ENCODE measurements at places on chromosomes 2 and 18.

- DNase-seq: no peak
Observed at GRCh38 chr18:26635466-26635865, 87.1 kb upstream of the KCTD1 start.

GRCh38 chr2:204743393-204743960 lies 198.2 kb downstream of the PARD3B start:
- no peak for DNase-seq

GRCh38 chr2:97808816-97809215 lies 95.4 kb downstream of the ZAP70 start:
- DNase-seq: no peak

GRCh38 chr2:207944979-207945600 lies 80.2 kb downstream of the PLEKHM3 start:
- no peak for DNase-seq

DNA sequence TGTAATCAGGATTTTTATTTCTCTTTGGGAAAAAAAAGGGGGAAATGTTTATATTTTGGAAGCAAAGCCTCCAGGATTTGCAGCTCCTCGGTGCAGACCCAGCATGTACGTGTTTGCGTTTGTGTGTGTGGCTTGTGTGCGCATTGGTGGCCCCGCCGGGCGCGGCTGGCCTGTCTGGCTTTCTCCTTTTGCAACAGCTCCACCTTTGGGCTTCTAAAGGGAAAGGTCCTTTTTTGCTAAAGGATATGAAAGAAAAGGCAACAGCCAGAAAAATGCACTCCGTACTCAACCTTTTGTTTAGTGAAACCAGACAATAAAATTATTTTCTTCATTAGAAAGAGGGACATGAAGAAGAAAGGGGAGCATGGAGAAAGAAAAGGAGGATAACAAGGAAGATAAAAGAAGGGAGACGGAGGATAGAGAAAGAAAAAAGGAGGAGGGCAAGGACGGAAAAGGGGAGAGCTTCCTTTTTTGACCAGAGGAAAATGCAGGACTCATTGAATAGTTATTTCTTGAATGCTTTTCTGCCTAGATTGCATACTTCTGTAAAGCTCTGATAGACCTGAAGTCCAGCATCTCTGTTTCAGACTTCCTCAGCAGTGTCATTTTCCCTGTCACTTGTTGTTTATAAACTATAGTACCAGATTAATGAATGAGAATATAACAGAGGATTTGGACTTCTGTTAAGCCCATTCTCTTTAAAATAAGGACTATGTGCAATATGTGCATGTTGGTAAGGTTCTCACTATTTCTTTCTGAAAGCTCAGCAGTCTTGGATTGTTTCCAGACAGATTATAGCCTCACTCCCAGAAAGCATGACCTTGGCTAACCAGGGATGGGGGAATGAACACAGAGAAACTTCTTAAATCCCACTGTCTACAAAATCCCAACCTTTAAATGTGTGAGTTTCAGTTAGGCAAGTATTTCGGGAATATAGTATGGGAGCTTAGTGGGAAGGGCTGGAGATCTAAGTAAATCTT lies 563.1 kb upstream of the PIK3C3 start:
- DNase-seq: no peak

GRCh38 chr2:209495855-209496585 lies 72.2 kb downstream of the MAP2 start:
- no peak for DNase-seq

- DNase-seq: no peak
Observed at GRCh38 chr18:23887493-23887892, 127.1 kb upstream of the TTC39C start.
